ENCODE measurements at places on chromosomes 2 and 18.

DNA sequence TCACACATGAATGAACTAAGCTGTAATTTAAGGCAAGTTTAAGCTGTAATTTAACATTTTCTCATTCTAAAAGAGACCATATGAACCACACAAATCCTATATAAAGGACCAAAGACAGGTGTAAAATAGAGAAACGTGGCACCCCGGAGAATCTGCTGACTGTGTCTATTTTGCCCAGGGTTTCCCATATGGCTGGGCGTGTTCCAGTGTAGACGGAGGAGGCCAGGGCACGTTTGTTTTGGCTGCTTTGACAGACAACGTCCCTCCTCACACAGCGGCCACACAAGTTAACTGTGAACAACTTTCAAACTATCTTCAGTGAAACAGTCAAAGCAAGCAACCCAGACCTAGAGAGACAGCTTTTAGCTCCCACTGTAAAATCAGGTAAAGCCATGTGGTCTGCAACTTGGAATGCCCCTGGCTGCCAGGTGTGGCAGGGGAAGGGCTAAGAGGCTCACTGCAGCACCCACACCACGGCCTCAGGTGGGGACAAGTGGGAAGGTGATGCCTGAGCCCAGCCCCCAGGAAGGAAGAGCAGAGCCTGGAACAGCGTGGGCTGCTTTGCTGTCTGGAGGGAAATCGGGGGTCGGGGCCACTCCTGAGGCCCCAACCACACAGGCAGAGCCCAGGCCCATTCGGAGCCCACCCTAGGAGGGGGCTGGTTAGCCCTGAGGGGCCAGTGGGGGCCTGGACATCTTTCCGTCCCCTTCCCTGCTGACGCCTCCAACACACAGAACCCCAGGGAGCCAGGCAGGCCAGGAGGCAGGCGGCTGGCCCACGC lies 40.7 kb downstream of the SLC66A2 start:
- DNase-seq = no peak

GRCh38 chr2:119049968-119050704 lies 108.1 kb downstream of the MARCO start:
- DNase-seq = no peak

DNA sequence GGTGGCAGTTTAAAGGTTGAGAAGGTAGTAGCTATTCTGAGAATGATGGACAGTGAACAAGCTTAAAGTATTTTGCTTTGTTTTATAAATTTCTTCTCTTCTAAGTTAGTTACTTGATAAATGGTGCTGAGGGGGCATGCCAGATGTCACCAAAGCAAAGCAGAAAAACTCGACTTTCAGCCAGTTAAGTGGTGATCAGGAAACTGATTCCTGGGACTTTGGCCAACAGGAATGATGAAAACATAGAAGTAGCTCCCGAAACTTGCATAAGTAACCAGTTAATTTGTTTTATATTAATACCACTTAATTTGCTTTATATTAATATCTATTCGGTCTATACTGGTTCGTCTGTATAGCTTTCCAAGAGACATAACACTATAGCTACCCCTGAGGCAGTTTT lies 82.6 kb downstream of the FANCL start:
- no peak for DNase-seq

DNA sequence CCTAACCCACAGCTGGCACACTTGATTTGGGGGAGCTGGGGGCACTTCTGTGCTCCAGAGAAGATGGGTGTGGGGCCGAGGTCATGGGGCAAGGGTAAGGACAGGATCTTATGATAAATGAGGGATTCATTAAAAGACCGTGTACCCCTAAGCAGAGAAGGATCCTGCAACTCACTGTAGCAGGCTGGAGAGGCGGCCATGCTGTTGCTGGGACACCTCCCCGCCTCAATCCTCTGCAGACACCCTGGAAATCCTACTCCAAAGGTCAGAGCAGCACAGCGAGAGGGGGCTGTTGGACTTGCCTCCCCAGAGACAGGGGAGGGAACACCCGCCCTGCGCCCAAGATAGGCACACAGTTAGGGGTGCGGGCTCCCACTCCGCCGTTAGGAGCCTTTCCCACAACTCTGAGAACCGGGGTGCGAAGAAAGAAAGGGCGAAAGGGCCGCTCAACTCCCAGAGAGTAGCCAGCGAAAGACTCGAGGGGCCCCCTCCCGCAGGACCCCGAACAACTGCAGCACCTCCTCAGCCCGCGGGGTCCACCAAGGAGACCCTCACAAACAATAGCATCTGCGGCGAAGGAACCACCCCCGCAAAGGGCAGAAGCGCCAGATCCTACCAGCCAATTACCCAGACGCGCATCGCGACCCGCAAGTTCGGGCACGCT lies 1.4 kb downstream of the PARD6G start:
- no peak for DNase-seq

GRCh38 chr2:25808006-25808383 lies 70.3 kb downstream of the ASXL2 start:
- no peak for DNase-seq

- DNase-seq = no peak
These were observed 22.8 kb downstream of the EHD3 start for GRCh38 chr2:31256611-31257382.

DNA sequence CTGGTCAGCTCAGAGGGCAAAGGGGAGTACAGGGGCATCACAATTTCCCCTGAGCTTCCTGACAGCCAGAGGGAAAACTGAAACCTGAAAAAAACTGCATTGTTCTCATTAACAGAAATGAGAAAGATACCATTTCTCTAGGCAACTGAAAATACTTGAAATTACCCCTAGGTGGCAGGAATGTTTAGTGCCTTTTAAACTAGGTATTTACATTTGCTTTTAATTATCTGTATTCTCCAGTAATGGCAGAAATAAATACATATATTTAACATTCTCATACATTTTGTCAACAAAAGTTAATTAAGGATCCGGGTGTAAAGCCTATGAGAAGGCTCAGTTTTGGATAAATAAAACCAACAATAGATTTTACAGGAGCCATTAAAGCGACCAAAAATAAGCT lies 34.5 kb downstream of the RPL31 start:
- no peak for DNase-seq

GRCh38 chr2:235640926-235641723 lies 147.3 kb downstream of the AGAP1 start:
- no peak for DNase-seq

GRCh38 chr2:181959508-181959907 lies 26.1 kb upstream of the PPP1R1C start:
- no peak for DNase-seq

DNA sequence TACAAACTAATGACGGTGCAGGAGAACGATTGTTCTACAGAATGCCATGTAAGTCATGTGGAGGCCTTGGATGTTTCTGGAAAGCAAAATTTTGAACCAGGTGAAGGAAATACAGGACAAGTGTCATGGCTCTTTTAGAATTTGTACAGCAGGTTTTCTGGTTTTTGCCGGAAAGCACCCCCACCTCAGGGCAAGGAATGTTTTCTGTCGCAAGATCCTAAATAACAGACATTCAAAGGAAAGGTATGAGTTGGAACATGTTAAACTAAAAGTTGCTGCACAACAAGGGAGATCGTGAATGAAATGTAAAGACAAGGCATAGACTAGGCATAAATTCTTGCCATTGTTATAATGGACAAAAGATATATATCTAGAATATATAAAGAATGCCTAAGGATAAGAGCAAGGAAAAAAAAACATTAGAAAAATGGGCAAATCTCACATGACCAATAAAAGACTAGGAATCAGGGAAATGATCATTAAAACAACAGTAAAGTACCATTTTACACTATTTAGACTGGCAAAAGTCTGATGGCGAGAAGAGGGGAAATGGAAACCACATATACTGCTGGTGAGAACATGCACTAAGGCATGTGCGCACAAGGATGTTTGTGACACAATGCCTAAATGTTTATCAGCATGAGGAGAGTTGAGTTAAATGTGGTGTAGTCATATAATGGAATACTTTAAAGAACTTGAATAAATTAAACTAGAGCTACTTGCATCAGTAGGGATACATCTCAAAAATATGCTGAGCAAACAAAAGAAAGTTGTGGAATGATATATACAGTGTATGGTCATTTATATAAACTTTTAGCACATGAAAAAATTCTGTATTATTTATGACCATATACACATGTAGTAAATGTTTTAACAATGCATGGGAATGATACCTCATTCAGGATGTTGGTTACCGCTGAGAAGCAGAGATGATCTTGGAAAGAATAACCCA lies 127.0 kb downstream of the EML6 start:
- no peak for DNase-seq

DNA sequence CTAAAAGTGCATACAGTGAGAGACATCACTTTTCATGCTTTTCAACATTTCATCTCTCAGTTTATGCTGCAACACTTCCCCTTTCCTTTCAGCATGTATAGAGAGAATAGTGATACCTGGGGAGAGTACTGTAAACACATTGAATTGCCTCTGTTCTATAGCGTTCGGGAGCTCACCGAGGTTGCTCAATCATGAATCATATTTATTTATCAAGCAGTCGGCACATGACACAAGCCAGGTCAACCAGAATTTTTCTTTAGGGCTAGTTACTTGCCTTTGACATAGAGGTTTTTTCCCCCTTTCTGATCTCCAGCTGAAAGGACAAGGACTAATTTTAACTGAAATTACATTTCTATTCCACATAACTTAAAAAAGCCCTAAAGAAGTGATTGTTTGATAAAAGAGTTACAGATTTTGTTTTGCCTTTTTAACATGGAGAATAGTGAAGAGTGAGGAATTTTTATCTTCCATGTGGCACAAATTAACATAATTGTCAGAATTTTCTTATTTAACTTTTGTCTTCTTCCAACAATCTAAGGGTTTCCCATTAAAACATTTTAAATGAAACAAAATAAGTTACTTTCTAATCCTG lies 690.9 kb upstream of the TMEFF2 start:
- no peak for DNase-seq

GRCh38 chr2:50783111-50783510 lies 248.8 kb downstream of the NRXN1 start:
- DNase-seq = no peak

- no peak for DNase-seq
These were observed 202.0 kb downstream of the SEPTIN10 start for GRCh38 chr2:109411640-109412325.

DNA sequence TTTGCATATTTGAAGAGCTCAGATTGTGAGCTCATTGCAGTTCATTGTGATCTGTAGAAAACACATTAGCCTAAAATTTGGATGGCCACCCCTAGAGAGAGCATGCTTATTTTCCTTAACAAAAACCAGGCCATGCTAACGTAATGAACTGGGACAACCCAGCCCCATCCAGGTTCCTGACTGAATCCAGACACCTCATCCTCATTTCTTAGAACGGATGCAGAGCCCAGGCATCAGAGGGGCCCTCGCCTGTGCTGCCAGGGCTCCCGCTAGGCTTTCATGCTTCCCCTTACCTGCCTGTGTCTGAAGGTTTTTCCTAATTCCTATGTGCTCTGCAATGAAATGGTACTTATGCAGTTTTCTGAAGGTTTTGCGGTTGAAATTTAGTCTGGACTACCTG lies 171.1 kb downstream of the CCDC102B start:
- no peak for DNase-seq

DNA sequence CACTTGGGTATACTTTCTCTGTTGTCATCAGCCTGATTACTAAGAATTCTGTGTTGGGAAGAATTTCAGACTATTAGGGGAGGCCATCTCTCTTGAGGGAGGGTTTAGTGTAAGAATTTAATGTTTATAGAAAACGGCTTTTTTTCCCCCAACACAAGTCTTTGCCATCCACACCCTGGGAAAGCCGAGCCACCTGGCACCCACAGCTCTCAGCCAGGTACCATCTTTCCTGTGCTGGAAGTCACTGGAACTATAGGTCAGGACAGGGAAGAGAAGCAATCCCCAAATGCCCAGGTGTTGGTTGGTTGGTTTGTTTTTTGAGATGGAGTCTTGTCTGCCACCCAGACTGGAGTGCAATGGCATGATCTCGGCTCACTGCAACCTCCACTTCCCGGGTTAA lies 155.1 kb downstream of the SMAD7 start:
- DNase-seq = peak; percentile 2

GRCh38 chr2:27152796-27153464 lies 4.1 kb downstream of the TCF23 start:
- no peak for DNase-seq

GRCh38 chr2:29014811-29015421 lies 33.8 kb downstream of the TOGARAM2 start:
- DNase-seq = peak; percentile 81

GRCh38 chr2:209579230-209579749 lies 155.4 kb downstream of the MAP2 start:
- peak; percentile 28 for DNase-seq

- DNase-seq = no peak
These were observed 65.7 kb upstream of the CNGA3 start for GRCh38 chr2:98280376-98281102.

DNA sequence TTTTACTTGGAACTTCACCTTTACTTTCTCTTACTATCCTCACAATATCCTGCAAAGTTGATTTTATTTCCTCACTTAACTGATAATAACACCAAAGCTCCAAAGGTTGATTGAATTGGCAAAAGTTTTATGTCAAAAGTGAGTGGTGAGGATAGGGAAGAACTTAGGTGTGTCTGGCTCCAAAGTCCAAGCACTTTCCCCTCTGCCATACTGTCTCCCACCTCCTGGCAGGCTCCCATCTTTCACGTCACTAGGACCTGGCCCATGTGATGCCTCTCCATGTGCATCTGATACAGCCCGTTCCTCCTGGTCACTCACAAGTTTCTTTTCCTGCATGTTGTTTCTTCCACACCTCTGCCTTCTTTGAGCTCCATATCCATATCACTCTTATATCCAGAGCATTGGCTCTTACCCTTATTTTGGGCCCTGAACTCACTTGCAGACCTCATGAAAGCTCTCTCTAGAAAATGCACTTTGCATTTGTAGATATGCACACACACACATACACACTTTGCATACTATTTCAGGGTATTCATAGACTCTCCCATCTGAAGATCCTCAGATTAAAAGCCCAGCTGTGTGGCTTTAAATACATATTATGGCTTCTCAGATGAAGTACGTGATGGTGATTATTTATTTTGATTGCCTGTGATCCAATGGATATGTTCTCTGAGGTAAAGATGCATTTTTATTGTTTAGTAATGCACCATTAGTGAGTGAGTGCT lies 12.3 kb downstream of the MEP1B start:
- DNase-seq = no peak

DNA sequence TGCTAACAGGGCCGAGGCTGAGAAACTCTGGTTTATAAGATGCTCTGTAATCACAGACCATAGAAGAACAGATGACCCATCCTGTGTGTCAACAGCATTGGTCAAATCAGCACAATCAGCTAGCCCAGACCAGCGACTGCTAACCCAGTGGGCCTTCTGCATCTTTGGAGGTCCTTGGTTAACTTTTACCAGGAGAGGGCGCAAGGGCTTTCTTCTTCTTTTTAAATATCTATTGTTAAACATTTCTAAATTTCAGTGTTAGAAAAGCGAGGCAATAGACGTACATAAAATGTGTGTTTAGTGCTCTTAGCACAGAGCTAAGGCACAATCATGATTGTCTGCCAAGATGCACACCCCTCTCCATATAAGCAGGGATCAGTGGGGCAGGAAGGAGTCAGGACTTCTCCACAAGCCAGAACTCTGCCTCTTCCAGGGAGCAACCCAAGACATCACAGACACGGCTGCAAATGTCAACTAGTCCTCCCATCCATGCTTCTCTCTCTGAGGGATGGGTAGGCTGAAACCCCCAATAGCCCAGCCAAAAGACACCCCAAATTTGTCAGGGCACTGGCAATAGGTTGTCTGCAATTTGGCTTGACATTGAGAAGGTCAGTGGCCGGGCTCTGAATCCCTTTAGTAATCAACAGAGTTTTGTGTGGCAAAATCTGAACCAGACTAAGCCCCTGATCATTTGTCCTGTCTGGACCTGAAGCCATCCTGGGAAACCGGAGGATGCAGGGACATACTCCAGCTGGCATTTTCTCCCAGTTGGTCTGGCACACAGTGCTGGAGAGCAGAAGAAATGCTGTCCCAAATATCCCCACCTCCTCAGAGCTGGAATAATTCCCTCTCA lies 188.2 kb downstream of the BCL2 start:
- peak; percentile 57 for DNase-seq

- DNase-seq = no peak
These were observed 115.1 kb downstream of the NBAS start for GRCh38 chr2:15445891-15446562.

Data from activated T-cell treated with anti-CD3 and anti-CD28 coated beads, Interleukin-2, amount 50 U/mL, for 24 hours (primary cell).